BJ (cell line): ENCODE measurements at places on chromosomes 1 and 21.

- DNase-seq, result no peak
Measured at GRCh38 chr1:200108659-200109058, 81.1 kb downstream of the NR5A2 start.

GRCh38 chr1:6570100-6570499 is 9.7 kb upstream of the ZBTB48 start:
- no peak for DNase-seq

DNA sequence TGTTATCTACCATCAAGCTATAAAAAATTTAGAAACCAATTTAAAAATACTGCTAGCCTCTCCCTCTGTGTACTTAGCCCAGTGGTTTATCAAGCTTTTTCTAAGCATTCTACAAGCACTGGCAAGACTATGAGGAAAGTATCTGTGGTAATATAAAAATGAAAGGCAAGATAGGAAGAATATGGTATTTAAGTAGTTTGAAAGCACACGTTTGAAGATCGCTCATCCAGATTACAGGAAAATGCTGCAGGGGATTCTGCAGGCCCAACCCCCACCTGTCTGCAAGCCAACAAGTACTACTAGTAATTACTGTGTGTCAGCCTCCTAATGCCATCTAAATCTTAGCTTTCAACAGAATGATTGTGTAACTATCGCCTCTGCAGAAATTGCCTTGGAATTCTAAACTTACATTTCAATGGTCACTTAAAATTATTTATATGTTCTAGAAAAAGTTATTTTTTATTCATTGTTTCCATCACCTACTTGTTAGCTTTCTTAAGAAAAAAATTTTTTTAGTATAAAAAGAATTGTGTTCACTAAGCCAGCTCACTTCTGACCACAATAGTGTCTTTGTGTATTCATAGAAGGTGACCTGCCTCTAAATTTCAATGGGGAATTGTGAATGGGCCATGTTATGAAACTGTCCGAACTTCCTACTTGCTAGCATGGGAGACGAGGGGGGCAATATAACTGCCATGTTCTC is 8.5 kb downstream of the ERRFI1 start:
- no peak for DNase-seq

- no peak for DNase-seq
Measured at GRCh38 chr1:240808381-240808780, 196.4 kb upstream of the GREM2 start.

GRCh38 chr1:196577386-196577785 is 30.9 kb downstream of the KCNT2 start:
- DNase-seq, result no peak
